ENCODE measurements at places on chromosomes 6 and 20.
A peak's percentile ranks its signal among the peaks of the same experiment; 100 is the strongest.

GRCh38 chr6:134170844-134171243, 118.4 kb upstream of the SLC2A12 start:
- peak; percentile 39 for DNase-seq

- DNase-seq, result no peak
Measured at GRCh38 chr6:135657207-135657606, 159.7 kb upstream of the AHI1 start.

DNA sequence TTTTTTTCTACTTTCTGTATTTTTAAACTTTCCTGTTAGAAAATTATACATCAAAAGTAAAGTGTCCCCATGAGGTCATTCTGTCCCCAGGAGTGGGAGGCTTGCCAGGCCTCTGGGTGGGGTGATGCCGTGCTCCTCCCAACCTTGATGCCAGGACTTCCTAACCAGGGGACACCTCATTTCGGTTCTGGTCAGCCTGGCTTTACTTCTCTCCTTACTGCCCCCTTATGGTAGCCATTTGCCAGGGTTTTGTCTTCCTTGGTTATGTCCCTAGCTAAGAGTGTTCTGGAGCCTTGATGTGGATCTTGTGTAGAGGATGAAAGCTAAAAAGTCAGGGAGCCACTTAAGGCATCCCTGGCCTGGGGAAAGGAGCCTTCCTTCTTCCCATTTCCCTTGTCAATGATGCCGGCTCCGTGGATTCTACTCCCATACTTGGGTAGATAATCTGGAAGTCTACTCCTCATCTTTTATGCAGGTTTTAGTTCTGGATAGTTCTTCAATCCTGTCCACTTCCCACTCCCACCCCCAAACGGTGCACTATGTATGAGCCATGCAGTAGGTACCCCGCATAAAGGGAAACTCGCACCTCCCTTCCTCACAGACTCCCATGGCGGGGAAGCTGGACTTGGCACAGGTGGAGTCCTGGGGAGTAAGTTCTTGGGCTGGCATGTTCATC, 164.1 kb upstream of the SALL4 start:
- peak; percentile 76 for DNase-seq

- DNase-seq, result no peak
Measured at GRCh38 chr6:42171813-42172581, 1.2 kb upstream of the GUCA1A start.

DNA sequence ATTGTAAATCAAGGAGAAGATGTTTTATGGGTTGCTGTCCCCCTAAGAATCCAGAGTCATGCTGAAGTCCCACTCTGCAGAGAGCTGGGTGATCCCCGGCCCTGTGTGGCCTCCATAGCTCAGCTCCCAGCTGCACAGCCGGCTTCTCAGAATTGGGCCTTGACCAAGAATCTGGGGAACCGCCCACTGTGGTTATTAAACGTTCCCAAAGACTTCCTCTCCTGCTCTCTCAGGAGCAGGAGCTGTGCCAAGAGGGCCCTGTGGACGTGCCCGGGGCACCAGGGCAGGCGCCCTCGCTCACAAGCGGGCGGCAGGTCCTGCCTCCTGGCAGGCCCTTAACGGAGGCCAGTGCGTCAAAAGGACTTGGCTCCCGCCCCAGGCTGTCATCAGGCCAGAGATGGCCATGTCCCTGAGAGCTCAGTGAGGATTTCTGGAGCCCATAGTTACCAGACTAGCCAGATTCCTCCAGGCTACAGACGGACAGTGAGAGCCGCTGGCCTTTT, 30.4 kb downstream of the ZC3H12D start:
- DNase-seq, result peak; percentile 66

- no peak for DNase-seq
Measured at GRCh38 chr20:49166534-49167449, 21.3 kb downstream of the STAU1 start.

- DNase-seq, result no peak
Measured at GRCh38 chr20:33662172-33662571, at the start of gene C20orf144. C20orf144 (plus strand) TSS chr20:33662327; CDS start chr20:33662346, 19 bp downstream.

DNA sequence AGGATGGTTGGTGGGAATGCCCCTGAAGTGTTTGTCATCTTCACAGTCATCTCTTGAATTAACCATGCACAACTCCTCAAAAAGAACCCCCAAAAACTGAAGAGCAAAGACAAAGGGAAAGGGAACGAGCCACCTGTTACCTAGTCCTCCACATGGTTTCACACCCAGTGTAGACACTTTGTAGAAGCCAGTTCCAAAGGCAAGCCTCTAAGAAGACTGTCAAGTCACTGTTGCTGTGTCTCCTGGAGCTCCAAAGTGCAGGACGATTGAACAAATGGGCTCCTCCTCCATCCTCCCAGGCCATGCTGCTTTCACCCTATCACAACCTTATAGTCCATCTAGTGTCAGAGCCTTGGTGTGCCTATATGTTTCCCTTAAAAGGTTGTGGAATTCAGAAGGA, 277.6 kb upstream of the PRDM1 start:
- no peak for DNase-seq

GRCh38 chr6:32581315-32582095, 8.1 kb downstream of the HLA-DRB1 start:
- no peak for DNase-seq

DNA sequence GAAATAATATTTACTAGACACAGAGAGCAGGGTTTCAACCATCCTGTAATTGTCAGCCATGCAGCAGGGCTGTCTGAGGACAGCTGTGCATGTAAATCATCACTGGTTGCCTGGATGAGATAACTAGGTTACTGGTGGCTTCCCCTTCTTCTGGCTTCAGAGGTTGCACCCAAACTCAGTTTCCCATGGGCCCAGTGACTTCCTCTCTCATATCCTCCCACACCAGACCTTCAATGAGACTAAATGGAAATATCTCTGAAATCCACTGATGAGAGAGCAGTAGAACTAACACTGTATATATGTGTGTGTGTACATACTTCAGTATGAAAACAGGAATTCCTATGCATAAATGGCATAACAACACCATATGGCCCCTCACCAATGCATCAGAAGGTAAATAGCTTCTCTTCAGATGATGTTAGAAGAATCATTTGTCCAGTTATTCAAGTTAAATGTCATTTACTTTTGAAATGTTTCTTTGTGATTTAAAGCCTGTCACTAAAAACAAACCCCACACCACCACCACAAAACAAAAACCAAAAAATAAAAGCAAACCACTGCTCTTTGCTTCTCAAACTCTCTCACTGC, 51.0 kb upstream of the IL20RA start:
- DNase-seq, result no peak

GRCh38 chr20:22339091-22339881, 245.1 kb downstream of the FOXA2 start:
- peak; percentile 58 for DNase-seq

Data from brain microvascular endothelial cell (primary cell).